ENCODE measurements at places on chromosomes 3 and 15.

DNA sequence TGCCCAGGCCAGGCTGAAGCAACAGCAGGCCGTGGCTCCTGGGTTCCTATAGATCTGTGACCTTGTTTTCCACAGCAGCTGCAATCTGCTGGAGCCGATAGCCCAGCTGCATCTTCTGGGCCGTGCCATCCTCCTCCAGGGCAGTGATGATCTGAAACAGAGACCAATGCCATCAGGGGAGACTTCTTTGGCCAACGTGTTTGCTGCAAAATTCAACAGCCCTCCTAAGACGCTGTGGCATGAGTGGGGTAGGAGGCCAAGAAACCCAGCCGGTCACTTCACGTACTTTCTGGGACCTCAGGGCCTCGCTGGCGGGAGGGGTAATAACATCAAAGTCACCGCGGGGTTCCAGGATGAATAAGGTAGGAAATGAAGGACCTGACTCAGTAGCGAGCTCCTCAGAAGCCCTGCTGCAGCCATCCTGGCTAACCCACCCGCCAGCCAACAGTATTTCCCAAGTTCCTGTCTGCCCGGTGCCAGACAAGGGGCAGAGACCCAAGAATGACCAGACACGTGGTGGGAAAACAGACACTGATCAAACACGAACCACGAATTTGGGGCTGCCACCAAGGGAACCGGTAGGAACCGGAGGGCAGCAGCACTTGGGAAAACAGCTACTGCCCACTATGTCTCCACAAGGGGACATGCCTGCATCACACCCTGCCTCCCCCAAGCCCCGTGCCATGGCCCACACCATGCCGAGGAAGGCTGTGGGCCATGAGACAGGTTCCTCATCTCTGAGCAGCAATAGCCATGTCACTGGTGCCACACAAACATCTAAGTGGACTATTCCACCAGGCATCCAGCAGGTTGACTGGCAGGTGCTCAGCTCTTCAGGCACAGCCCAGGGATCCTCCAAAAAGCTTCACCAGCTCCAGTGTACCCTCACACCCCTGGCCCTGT lies 25.2 kb downstream of the PLXNB1 start:
- peak; percentile 5 for DNase-seq

DNA sequence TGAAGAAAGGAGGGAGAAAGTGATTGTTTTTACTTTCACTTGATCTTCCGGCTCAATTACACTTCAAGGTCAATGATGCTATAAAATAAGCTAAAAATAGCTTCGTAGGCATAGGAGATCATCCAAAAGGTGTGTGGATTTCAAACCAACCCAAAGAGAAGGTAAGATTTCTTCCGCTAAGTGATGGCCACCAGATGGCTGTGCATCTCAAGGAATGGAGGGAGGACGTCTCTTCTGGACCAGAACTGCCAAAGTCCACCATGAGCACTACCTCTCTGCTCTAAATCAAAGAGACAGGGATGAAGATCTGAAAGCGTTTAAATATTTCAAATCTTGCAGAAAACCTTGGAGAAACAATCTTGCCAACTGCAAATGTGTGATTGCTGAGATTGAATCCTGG lies 199.1 kb upstream of the ZPLD1 start:
- peak; percentile 56 for DNase-seq

DNA sequence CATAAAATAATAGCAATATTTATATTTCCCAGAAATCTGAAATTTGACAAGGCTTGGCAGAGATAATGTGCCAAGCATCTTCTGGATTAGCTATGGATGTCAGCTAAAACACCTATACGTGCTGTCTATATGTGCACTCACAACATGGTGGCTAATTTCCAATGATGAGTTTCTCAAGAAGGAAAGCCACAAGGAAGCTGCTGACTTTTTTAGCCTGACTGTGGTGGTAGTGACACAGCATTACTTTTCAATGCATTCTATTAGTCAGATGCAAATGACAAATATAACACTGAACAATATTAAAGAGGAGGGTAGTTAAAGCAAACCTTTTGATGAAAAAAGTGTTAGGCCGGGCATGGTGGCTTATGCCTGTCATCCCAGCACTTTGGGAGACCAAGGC lies 101.7 kb upstream of the CCDC54 start:
- DNase-seq, result no peak

GRCh38 chr3:62567097-62568021 lies 194.0 kb upstream of the FEZF2 start:
- no peak for DNase-seq

- DNase-seq, result no peak
Observed at GRCh38 chr15:69126054-69126469, 34.4 kb upstream of the GLCE start.

- no peak for DNase-seq
Observed at GRCh38 chr3:165607221-165607620, 230.0 kb downstream of the BCHE start.

- DNase-seq, result no peak
Observed at GRCh38 chr3:15348246-15348645, 15.9 kb upstream of the SH3BP5 start.

DNA sequence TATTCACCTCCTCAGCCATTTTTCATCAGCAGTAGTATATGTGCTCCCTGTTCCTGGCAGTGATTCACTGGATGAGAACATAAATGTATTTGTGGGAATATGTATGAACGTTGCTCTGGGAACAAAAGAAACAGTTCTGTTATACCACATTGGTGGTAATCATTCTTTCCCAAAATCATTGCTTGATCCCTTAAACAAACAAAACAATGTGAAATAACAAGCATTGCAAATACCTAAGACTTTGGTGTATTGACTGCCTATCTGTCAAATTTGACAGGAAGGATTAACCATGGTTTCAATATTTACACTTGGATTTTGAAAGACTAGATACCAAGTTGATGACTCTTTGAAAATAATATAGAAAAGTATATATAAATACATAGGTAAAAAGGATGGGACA lies 284.1 kb downstream of the FHIT start:
- DNase-seq, result no peak

DNA sequence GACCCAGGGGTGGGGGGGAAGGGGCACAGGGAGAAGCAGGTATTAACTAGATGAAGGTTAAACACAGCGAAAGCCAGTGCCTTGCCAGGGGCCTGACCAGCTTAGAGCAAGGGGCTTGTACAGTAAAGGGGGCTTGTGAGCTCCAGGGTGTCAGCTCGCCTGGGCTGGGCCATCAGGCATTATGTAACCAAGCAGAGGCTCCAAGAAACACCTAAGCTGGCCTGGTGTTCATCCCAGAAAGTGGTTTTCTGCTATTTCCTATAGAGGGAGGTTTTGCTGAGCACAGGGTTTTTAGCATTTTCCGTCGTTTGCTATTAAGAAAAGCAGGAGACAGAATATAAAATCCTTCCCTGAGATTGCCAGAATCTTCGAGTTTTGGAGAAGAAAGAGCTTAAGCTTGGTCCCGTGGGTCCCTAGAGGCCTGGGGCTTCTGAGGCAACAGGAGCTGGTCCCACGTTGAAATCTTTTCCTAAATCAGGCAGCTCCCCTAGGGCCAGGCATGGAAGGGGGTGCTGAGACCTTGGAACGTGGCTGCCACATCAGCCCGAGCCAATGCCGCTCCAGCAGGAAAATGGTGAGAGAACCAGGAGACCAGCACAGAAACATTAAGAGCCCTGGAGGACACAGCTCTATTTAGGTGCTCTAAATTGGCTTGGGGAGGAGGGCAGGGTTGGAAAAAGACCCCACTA lies 71.4 kb downstream of the ISG20 start:
- no peak for DNase-seq

GRCh38 chr15:75143738-75144334 lies 57.8 kb upstream of the C15orf39 start:
- no peak for DNase-seq

GRCh38 chr3:150414258-150414657 lies 6.2 kb downstream of the TSC22D2 start:
- DNase-seq, result no peak

- no peak for DNase-seq
Observed at GRCh38 chr3:171977441-171977840, 61.9 kb upstream of the FNDC3B start.

DNA sequence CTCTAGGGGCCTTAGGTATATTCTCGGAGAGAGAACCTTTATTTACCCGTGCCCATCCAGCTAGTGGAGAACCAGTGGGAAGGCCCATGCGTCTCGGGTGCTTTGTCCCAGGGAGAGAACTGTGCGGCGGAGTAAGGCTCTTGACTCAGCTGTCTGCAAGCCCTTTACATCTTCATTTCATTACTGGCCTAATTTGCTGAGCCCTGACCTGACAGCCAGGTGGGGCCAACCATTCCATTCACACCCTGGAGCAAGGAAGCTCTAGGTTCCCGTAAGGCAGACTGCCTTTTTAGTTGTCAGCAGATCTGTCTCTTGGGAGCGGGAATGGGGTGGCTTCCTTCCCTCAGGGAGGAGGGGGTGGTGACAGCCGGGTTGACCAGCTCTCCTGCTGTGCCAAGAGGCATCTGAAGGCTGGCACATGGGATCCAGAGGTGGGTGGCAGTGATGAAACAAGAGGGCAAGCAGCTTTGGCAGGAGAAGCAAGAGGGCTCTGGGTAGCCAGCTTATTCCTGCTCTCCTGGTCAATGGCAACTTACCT lies 36.4 kb downstream of the SV2B start:
- no peak for DNase-seq

DNA sequence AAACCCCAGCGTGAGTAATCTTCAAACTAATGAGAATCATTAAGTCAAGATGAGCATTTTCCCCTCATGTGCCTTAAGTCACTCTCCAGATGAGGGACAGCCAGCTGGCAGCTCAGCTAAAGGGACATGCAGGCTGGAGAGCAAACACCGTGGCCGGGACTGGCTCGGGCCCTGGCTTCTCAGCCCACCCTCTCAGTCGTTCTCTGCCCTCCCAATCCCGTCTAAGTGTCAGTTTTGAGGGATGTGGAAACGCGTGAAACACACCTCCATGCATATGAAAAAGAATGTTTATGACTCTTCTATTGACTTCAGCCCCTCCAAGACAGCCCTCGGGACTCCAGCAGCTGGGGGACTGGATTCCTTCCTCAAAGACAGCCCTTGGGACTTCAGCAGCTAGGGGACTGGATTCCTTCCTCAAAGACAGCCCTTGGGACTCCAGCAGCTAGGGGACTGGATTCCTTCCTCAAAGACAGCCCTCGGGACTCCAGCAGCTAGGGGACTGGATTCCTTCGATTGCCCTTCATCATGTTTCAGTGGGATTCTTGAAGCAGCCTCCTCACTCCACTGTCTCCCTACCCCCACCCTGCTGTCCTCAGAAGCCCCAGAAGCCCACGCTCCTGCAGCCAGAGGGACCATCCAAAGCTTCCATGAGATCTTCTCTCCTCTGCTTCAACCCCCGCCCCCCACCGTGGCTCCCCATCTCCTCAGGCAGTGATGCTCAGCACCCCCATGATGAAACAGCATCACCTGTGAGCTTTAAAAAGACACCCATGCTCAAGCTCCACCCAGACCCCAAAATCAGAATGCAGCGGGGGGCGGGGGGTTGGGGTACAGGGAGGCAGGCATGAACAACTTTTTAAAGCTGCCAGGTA lies 228.9 kb downstream of the XXYLT1 start:
- no peak for DNase-seq

- DNase-seq, result no peak
Observed at GRCh38 chr15:25173241-25174028, 218.6 kb downstream of the SNRPN start.

DNA sequence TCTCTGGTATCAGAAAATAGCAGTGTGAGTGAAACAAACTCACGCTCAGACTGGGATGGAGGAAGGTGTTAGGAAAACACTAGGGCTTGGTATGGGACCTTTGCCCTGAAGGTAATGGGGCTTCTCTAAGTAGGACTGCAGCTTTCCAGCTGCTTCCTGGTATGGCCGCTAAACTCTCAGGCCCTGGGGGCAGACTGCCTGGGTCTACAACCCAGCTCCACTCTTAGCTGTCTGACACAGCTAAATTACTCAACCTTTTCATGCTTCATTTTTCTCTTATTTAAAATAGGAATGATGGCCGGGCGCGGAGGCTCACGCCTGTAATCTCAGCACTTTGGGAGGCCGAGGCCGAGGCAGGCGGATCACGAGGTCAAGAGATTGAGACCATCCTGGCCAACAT lies 5.2 kb upstream of the YEATS2 start:
- DNase-seq, result no peak

DNA sequence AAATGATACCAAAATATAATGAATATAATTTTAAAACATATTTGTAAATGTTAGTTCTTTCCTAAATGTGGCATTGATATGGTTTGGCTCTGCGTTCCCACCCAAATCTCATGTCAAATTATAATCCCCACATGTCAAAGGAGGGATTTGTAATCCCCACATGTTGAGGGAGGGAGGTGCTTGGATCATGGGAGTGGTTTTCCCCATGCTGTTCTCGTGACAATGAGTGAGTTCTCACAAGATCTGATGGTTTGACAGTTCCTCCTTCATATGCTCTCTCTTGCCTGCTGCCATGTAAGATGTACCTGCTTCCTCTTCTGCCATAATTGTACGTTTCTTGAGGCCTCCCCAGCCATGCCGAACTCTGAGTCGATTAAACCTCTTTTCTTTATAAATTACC lies 12.0 kb downstream of the CGGBP1 start:
- no peak for DNase-seq

DNA sequence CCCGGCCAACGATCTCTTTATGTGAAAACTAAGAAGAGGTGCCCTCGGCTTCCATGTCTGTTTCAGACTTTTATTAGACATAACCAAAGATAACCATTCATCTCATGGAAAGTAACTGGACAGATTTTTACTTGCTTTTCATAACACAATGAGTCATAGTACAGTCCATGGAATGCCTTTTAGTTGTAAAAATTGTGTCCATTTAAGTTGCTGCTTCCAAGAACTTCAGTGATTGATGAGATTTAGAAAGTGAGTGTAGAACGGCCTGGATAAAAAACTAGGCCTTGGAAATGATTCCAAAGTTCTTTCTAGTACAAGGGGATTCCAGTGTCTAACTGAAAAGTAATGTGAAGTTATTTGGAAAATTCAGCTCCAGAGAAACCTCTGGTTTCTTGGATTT lies 10.8 kb downstream of the EIF2AK4 start:
- DNase-seq, result no peak

GRCh38 chr15:75827691-75828090 lies 15.6 kb upstream of the UBE2Q2 start:
- no peak for DNase-seq

DNA sequence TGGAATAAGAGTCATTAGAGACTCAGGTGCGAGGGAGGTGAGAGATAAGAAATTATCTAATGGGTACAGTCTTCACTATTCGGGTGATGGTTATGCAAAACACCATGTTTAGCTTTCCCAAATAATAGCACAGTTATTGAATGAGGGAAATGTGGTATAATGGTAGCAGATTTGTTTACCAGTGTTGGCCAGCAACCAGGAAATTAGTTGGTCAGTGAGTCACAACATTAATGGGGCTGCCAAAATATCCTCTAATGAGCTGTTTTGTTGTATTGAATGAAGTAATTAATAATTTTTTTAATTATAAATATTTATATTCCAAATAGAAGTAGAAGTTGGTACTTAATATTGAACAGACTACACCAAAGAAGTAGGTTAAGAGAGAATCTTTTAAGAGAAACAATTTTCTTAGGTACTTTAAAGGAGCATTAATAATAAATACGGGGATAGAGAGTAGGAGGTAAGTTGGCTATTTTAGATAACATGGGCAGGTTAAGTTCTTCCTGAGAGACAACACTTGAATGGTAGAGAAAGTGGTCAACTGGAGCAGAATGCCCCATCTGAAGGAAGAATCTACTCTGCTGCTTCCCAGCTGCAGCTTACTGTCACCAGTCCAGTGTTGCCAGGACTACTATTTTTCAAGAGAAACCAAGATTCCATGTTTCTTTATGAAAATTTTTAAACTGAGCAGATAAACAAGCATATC lies 218.8 kb downstream of the UBE2E2 start:
- no peak for DNase-seq
